NCI-H69 (cell line): ENCODE measurements at places on chromosomes 2 and 18.

- no peak for DNase-seq
These were observed 21.6 kb downstream of the BMP10 start for GRCh38 chr2:68849579-68850030.

- DNase-seq, result no peak
These were observed 17.9 kb upstream of the GNAL start for GRCh38 chr18:11671156-11671555.

DNA sequence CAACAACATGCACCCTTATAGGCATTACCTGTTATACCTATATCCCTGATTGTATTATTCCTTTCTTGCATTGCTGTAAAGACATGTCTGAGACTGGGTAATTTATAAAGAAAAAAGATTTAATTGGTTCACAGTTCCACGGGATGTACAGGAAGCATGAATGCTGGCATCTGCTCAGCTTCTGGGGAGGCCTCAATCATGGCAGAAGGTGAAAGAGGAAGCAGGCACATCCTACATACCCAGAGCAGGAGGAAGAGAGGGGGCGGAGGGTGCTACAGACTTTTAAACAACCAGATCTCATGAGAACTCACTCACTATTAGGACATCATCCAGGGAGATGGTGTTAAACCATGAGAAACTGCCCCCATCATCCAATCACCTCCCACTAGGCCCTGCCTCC, 191.7 kb upstream of the SPHKAP start:
- DNase-seq, result no peak

- DNase-seq, result no peak
These were observed 3.9 kb downstream of the HEATR5B start for GRCh38 chr2:37080266-37080665.

GRCh38 chr18:73331212-73331772, 463.5 kb upstream of the NETO1 start:
- DNase-seq, result peak; percentile 77

DNA sequence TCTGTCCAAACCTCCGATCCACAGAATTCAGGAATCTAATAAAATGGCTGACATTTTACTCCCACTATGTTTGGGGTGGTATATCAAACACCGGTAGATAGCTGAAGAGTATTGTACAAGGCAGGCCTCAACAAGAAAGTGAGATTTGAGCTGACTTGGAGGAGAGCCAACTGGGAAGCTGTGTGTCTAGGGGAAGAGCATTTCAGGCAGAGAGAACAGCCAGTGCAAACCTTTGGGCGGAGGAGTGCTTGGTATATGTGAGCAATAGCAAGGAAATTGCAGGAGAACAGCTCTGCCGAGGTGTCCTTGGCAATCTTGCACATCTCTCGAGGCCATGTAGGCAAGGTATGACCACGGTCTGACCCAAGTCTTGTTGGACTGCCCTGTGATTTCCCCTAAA, 1.8 kb upstream of the MERTK start:
- DNase-seq, result peak; percentile 34

GRCh38 chr18:32287873-32288272, 98.0 kb downstream of the MEP1B start:
- no peak for DNase-seq

DNA sequence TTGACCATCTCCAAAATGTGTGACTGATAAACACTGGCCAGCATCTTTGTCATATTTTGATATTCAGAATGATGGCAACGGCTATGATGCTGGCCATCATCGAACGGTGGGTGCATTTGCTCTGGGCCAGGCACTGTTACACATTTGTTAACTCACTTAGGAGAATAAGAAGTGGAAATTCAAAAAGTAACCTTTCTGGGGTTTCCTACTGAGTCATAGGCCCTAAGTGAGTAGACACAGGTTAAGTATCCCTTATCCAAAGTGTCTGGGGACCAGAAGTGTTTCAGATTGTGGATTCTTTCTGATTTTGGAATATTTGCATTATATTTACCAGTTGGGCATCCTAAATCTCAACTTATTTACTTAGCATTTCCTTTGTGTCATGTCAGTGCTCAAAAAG, 64.7 kb upstream of the TMEM87B start:
- no peak for DNase-seq

GRCh38 chr2:119222863-119223520, 642 bp upstream of the STEAP3 start:
- DNase-seq, result no peak
